ENCODE measurements at places on chromosomes 13 and 19.

- DNase-seq = peak; percentile 58
Measured at GRCh38 chr19:43446746-43447489, 18.5 kb downstream of the LYPD3 start.

GRCh38 chr19:57779220-57779845, 9.9 kb downstream of the ZNF586 start:
- no peak for DNase-seq

- no peak for DNase-seq
Measured at GRCh38 chr19:13051557-13052165, 51.0 kb downstream of the LYL1 start.

- no peak for DNase-seq
Measured at GRCh38 chr13:101988140-101988539, 413.7 kb downstream of the FGF14 start.

- DNase-seq = no peak
Measured at GRCh38 chr13:50991579-50992521, 82.3 kb downstream of the RNASEH2B start.

DNA sequence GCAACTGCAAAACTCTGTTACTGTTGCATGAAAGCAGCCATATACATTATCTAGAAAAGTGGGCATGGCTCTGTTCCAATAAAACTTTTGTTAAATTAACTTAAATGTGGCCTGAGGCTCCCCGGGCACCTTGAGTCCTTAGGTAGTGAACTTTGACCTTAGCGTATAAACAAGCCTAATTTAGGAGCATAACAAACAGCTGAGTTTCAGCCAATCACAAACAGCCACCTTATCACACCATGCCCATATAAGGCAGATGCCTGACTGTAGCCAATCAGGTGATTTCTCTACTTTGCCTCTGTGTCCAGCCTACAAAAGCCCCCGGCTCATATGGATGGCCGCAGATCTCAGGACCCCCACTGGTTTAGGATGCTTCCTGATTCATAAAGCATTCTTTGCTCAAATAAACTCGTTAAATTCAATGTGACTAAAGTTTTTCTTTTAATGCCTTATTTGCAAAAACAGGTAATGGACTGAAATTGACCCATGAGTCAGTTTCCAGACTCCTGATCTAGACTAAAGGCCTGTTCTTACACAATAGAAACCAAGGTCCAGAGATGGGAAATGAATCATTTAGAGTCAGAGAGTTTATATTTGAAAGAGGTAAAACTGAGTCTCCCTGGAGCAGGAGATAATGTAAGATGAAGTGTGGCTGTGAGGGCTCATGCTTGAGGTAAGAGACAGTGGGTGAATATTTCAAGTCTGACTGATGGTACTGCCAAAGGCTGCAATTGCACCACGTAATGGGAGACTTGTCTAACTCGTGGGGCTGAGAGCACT, 130.2 kb downstream of the FGF9 start:
- no peak for DNase-seq

DNA sequence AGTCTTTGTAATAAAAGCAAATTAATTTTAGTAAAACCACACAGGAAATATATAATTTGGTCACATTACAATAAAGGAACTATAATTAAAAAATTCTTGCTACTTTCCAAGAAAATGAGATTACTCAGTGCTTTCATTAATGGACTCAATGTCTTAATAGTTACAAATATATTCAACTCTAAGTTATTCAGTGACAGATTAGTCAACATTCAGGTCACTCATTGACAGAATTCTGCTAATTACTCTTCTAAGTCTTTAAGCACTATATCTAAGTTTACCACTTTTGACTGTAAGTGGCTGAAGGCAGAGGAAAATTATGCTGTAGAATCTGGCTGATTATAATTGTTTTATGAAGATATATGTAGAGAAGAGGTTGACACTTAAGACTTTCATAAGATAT, 1365.0 kb downstream of the EFNB2 start:
- no peak for DNase-seq

- DNase-seq = no peak
Measured at GRCh38 chr13:81990652-81991051, 1649.7 kb upstream of the SPRY2 start.

DNA sequence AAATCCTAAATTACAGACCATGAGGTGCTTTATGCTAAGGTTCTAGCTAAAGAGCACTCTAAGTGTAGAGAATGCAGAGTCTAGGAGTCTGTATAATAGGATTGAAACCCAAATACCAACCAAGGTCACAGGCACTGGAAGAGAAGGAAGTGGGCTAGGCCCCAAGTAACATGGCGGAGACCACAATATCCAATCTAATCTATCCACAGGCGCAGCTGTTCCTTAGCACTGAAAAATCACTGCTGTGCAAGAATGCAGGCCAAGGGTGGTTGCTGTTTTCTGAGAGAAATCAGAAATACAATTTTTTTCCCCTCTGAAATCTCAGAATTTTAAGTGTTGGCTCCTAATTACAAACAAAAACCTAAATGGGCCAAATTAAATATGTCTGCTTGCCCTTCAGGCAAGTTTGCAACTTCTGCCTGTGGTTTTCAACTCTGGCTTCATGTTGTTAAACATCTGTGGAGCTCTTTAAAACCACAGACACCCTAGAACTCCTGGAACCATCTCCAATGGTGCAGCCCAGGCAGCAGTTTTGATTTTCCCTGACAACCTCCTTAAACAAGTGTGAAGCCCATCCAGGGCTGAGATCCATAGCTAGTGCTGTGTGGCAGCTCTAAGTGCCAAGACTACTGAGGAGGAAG, 6.1 kb downstream of the RANBP3 start:
- DNase-seq = no peak

- DNase-seq = no peak
Measured at GRCh38 chr13:71300602-71301001, 566.4 kb downstream of the DACH1 start.

GRCh38 chr13:83780227-83780626, 102.0 kb downstream of the SLITRK1 start:
- no peak for DNase-seq

DNA sequence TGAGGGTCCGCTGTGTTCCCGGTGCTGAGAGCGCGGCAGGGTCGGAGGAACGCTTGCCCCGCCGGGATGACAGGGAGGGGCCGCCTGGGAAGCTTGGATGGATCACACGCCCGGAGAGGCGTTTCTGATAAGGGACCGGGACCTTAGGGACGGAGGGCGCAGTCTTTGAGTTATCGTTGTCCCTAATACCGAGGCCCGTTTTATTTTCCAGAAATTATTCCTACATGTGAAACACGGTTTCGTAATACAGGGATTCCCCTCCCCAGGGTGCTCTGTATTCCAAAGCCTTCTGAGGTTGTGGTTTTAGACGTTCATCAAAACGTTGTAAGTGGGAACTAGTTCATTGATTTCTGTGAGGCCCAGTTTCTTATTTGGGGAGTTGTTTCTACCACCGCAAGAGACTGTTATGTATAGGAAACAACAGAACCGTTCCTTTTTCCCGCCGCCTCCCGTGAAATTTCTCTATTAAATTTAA, 752 bp downstream of the PDCD5 start:
- no peak for DNase-seq

- DNase-seq = peak; percentile 59
Measured at GRCh38 chr19:2273356-2274184, 8.4 kb downstream of the PEAK3 start.

GRCh38 chr19:1811942-1812425, at the start of gene ATP8B3:
TSS of gene ATP8B3 (minus strand) at chr19:1812276. CDS start at chr19:1811736, 540 bp downstream.
- no peak for DNase-seq

DNA sequence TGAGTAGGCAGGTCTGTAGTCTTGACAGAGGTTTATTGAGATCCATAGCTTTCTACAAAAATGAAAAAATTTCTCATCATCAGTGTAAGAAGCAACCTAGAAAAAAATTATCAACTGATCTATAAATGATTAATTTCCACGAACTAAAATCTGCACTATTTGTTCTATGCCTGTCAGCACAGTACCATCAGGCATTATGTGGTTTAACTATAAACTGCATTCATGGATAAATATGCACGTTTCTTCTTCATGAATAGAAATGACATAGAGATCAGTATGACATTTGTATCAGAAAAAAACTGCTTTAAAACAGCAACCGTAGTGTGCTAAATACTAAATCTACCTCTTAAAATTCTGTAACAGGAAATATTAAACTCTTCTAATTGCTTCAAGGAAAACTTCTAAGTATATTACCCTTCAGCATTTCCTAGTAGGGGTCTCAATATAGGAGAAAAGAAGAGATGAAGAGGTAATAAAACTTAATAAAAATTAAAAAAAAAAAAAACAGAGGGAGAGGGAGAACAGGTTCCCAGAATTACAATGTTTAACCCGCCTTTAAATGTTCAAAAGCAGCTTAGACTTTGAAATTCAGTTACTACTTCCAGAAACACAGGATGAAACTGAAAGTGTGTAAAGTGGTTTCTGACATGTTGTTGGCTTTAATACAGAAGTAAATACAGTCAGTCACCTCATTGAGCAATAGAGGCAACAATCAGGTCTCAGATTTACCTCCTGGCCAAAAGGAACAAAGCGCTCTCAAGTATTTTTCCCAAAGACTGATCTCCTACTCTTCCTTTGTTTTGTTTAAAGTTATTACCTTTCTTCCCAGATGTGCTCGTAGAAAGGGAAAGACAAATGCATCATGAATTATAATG, 144.4 kb downstream of the DIAPH3 start:
- no peak for DNase-seq

DNA sequence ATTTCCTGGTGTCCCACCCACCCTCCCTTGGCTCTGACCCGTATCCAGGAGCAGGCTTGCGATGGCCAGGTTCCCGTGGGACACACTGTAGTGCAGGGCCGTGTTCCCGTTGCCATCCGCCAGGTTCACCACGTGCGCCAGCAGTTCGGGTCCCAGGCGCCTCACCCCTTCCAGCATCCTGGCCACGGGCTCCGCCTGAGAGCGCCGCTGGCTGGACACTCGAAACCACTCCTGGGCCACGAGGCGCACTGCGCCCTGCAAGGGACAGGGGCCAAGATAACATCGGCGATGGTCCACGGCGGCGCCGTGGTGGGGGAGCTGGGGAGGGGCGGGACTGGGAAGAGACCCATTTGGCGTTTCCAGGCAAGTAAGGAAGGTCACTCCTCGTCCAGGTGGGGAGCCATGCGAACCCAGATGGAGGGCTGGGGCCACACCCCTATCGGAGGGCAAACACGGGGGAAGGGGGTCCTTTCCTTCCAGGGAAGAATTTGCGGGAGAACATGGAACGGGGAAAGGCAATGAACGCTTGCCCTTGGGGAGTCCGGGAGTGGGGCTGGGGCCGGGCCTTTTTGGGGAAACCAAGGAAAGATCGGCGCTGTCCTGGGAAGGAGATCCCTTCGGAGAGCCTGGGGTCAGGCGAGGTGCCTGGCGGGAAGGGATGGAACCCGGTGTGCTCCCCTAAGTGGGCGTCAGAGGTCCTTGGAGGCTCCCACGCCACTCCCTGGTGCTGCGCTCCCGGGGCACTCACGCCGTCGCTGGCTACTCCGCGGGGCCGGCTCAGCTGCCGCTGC, 9.9 kb downstream of the KANK3 start:
- no peak for DNase-seq

DNA sequence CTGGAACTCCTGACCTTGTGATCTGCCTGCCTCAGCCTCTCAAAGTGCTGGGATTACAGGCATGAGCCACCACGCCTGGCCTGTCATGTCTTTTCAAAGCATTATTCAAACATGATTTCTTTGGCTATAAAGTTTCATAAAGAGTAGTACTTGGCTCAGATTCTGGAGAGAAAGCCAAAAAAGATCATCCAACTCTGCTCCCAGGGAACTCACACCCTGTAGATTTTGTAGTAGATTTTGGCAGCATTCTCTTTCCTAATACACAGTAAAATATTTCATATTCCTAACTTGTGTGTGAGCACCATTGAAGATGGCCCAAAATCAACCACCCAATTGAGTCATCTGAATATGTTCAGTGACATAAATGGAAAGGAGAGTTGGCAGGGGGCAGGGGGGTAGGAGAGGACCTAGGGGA, 48.4 kb downstream of the CAB39L start:
- no peak for DNase-seq

DNA sequence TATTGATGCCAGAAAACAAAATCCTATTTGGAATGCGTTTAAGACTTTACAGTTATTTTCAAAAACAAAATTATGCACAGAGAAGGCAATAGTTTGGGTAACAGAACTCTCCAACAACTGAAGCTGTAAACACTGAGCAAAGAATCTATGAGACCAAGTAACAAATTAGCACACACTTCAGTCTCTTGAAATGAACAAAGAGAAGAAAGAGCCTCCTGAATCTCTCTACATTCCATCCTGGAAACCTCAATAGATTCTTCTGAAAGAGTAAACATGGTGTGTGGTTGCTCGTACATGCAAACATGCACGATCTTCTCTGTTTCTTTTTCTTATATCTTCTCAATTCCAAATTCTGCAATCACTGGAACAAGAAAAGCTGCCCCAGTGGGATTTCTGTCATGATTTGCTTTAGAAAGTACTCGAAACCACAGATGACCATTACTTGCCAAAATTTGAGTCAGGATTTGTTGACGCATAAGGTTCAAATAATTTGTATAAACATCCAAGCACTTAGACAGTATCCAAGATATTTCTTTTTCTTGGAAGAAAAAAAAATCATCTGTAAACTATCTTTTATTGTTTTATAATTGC, 137.9 kb upstream of the DACH1 start:
- DNase-seq = no peak

- DNase-seq = no peak
Measured at GRCh38 chr13:95643571-95643935, 953 bp downstream of the DZIP1 start.

- DNase-seq = no peak
Measured at GRCh38 chr13:114046431-114046975, 72.6 kb upstream of the C13orf46 start.

GRCh38 chr13:73989244-73989843, 144.9 kb downstream of the KLF12 start:
- no peak for DNase-seq

DNA sequence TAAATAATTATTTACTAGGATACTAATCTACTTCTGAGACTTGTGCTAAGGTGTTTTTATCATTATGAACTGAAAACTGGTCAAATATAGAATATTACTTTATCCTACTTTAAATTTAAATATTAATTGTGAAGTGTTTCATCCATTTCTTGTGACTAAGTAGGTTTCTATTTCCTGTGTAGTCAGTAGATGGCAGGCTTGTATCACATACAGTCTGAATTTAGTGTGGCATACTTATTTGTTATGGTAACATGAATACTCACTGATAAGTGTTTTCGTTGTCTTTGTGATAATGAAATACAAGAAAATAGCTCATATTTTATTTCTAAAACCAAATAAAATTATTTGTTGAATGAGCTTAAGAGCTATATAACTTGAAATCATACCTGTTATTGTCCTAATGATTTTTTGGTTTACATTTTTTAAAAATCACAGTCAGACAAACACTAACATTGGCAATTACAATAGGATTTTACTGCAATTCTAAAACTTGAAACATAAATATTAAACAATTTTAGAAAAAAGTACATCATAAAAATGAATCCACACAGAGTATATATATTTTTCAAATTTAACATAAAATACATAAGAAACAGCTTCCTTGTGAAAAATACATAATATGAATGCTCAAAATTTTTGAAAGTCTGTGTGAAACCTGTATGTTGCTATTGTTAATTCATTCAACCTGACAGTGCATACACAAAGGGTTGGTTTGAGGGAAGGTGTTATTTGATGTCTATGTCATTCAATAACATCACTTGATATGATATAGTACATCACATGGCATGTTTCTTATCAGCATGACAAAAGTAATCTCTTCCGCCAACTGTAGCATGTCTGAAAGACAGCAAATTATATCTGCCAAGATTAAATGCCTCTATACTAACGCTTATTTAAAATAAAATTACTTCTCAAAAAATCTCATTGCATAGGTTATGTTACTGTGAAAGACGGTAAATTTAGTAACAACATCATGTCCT, 904.8 kb upstream of the PCDH20 start:
- DNase-seq = no peak

- DNase-seq = no peak
Measured at GRCh38 chr13:56134524-56134923, 1006.2 kb upstream of the PRR20A start.

- no peak for DNase-seq
Measured at GRCh38 chr13:55493297-55493696, 1647.4 kb upstream of the PRR20A start.
